ENCODE measurements at places on chromosomes 5 and 9.

DNA sequence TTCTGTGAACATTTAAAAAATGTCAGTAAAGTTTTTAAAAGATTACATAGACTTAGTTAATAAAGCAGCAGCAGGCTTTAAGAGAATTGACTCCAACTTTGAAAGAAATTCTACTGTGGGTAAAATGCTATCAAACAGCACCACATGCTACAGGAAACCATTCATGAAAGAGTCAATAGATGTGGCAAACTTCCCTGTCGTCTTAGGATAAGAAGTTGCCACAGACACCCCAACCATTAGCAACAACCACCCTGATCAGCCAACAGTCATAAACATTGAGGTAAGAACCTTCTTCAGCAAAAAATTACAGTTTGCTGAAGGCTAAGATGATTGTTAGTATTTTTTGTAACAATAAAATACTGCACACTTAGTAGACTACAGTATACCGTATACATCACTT, 278.2 kb downstream of the CSNK1G3 start:
- DNase-seq, result no peak

DNA sequence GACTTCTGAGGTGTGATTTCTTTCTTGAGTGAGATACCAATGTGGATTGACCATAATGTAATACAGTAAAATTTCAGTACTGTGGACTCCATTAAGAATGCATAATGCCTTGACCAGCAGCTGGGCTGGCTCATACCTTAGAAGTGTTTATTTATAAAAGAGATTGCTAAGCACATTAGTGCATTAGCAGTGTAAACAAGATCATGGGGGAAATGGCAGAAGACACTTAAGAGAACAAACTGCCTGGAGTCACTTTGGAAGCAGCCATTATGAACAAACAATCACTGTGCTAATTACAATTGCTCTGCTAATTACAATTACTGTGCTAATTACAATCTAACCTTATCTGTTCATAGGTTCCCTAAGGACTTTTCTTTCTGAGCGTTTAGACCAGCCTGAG, 104.2 kb downstream of the TRIM32 start:
- DNase-seq, result peak; percentile 99

DNA sequence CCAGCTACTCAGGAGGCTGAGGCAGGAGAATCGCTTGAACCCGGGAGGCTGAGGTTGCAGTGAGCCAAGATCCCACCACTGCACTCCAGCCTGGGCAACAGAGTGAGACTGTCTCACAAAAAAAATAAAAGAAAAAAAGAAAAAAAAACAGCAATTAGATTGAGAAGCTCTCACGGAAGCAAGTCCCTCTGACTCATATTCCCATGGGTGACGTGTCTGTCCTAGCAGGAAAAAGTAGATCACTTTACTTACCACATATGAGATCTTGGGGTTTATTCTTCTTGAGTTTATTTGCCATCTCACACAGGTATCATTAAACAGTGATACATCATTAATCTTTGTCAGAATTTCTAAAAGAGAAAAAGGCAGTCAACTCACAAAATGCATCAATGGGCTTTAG, 62.6 kb downstream of the SUSD1 start:
- DNase-seq, result peak; percentile 79

GRCh38 chr9:108860764-108861163, 1.3 kb upstream of the ACTL7A start:
- no peak for DNase-seq

DNA sequence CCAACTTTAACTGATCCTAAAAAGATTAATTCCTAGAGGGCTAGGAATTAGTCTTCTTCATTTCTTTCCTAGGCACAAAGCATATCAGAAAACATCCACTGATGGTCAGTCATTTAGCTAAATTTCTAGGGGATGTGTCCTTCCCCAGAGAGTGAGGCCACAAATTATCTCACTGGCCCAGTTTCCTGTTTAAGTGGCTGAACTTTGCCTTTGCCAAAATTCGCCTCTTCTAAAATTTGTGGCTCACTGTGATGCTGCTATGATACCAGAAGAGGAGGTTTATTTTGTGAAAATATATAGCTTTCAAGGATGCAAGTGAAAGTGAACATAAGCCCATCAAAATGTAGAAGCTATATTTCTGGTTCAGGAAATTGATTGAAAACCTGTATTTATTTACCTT, 98.1 kb upstream of the FER start:
- no peak for DNase-seq

- no peak for DNase-seq
Measured at GRCh38 chr9:127913682-127914081, 3.2 kb downstream of the ST6GALNAC4 start.

- DNase-seq, result no peak
Measured at GRCh38 chr9:117315236-117315635, 99.6 kb downstream of the ASTN2 start.

DNA sequence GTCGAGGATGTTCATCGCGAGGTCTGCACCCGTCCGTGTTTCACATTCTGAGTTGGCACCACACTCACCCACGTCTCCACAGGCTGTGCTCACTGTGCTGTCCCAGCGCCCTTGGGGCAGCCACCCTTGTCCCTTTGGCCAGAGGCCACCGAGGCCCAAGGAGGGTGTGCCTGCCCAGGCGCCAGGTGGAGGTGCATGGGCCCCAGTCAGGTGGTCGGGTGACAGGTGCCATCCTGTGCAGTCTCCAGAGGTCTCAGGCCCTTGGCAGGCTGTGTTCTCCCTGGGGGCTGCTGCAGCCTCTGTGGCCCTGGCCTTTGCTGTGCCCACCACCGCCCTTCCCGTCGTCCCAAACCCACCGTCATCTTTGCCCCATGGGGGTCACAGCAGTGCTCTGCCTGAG, 12.4 kb downstream of the MAN1B1 start:
- DNase-seq, result no peak

DNA sequence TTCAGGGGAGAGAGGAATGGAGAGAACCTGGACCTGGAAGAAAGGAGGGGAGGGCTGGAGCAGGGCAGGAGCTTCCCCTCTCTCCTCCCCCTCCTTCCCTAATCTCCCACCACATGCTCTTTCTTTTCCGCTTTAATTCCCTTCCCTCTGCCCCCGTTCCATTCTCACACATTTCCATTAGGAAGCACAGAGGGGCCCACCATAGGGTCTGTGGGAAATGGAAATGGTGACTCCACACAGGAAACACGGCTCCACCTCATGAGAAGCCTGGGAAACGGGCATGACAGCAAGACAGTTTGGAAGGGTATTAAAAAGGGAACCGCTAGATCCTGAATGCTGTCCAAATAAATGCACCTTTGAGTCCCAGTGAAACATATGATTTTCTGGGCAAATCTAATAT, 64.9 kb upstream of the ENTREP1 start:
- DNase-seq, result no peak

DNA sequence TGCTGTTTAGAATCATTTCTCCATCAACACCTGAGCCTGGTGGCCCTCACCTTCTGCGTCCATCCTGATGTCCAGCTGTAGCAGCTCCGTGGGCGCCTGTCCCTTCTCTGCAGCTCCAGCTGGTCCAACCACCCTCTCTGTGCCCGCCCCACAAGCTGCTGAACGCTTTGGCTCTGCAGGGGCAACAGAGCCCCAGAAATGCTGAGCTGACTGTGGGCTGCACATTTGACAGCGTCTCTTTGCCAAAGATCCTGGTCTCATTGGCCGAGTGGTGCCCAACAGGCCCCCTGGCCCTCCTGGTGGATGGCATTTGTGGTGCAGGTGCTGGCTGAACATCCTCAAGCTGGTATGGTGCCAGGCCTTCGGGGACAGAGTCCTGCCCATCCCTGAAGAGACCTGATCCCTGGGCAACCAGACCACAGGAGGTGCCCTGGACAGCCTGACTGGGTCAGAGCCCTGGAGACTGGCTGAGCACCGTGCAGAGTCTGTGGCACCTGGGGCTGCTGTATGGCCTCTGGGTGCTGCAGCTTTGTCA, 25.3 kb upstream of the CEP72 start:
- peak; percentile 13 for DNase-seq

Data from NCI-H69 (cell line).